ENCODE measurements at places on chromosomes 13 and 19.

DNA sequence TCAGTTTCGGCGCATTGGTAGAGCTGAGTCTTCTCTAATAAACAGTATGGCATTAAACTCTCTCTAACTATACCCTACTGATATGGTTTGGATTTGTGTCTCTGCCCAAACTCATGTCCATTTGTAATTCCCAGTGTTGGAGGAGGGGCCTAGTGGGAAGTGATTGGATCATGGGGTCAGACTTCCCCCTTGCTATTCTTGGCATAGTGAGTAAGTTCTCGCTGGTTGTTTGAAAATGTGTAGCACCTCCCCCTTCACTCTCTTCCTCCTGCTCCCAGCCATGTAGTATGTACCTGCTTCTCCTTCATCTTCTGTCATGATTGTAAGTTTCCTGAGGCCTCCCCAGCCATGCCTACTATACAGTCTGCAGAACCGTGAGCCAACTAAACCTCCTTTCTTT lies 682.7 kb upstream of the ARGLU1 start:
- no peak for DNase-seq

DNA sequence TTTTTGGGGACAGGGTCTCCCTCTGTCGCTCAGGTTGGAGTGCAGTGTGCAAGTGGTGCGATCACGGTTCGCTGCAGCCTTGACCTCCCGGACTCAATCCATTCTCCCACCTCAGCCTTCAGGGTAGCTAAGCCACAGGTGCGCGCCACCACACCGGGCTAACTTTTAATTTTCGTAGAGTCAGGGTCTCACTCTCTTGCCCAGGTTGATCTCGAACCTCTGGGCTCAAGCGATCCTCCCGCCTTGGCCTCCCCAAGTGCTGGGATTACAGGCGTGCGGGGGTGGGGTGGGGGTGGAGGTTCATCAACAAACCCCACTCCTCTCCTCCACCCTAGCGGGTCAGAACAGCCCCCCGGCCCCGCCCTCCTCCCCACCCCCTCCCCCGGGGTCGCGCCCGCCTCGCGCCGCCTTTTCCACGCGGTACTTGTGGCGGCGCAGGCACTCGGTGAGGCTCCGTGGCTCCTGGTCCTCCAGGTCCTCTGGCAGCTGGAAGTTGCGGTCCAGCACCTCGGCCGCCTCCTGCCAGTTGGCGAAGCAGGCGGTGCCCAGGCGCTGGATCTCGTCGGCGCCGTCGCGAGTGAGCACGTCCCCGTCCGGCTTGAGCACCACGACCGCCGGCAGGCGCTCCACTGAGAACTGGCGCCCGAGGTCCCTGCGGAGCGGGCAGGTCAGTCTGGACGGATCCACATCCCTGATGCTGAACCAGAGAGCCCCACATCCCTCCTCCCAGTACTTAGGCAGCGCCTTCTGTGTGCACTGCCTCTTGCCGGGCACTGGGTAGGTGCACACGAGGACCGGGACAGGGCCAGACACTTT lies 5.2 kb downstream of the NXNL1 start:
- DNase-seq: no peak

DNA sequence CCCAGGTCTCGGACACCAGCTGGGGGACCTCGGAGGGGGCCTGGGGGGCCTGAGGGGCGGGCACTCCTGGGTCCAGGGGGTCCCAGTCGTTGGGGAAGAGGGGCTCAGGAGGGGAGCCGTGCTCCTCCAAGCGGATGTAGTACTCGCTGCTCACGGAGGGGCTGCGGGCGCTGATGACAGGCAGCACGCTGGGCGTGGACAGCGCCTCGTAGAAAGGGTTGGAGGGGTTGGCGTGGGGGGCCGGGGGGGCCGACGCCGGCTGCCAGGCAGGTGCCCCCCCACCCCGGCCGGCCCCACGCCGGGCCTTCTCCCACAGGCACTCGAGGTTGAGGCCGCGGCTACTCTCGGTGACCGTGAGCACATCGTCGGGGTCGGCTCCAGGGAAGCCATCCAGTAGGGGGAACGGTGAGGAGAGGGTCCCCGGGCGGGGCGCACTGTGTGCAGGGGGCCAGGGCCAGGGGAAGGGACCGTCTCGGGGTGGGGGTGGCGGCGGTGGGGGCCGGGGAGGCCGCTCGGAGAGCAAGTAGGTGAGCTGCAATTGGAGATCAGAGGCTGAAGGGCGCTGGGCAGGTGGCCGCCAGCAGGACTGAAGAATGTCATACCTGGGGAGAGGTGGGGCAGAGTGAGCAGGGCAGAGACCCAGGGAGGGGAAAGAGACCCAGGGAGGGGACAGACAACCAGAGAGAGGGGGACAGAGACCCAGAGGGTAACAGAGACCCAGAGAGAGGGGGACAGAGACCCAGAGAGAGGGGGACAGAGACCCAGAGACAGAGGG lies 12.1 kb downstream of the LMTK3 start:
- no peak for DNase-seq

- no peak for DNase-seq
Measured at GRCh38 chr13:113591750-113592149, 7.2 kb downstream of the TFDP1 start.

GRCh38 chr19:50380751-50381151 lies 3.4 kb upstream of the POLD1 start:
- DNase-seq: no peak

- no peak for DNase-seq
Measured at GRCh38 chr13:83592095-83592494, 290.2 kb downstream of the SLITRK1 start.

DNA sequence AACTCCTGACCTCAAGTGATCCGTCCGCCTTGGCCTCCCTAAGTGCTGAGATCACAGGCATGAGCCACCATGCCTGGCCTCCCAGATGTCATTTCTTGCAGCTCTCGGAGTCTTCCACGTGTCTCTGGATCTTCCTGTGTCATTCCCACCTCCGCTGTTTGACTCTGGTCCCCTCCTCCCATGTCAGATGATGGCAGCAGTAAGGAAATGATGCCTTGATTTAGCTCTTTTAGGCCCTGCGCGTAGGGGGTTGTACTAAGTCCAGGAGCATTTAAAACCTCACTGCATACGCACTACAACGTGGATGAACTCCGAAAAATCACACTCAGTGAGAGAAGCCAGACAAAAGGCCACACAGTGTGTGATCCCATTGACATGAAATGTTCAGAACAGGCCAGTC lies 113.1 kb downstream of the GNG7 start:
- DNase-seq: no peak

GRCh38 chr19:17254636-17255035 lies 8.9 kb upstream of the NR2F6 start:
- no peak for DNase-seq

DNA sequence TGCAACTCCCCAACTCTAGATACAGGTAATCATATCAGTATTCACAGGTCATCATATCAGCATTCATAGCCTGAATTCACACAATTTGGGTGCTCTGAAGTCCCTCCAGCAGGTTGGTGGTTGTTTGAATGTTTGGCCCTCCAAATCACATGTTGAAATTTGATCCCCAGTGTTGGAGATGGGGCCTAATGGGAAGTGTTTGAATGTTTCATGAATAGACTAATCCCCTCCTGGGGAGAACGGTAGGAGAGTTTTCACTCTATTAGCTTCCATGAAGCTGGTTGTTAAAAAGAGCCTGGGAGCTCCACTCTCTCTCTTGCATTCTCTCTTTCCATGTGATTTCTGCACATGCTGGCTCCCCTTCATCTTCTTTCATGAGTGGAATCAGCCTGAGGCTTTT lies 288.6 kb upstream of the PCDH9 start:
- DNase-seq: no peak

- no peak for DNase-seq
Measured at GRCh38 chr13:90171649-90172048, 1175.8 kb upstream of the MIR17HG start.

DNA sequence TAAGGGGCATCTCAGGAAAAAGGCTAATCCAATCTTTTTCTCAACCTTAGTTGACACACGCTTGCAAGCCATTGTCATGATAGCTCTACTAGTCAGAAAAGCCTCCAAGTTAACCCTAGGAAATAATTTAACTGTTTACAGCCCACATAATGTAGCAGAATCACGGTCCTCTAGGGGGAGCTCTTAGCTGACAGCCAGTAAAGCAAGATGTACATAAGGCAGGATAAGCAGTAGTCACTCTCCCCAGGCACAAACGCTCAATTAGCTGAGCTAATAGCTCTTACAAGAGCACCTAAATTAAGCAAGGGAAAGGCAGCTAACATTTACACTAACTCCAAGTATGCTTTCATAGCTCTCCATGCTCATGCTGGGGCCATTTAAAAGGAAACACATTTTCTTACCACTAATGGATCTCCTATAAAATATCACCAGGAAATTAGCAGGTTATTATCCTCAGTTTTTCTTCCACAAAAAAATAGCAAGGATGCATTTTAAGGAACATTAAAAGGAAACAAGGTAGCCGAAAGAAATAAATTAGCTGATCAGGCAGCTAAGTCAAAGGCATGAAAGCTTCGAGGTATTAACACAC lies 33.7 kb upstream of the ZSCAN5A start:
- DNase-seq: no peak

GRCh38 chr13:96091164-96092117 lies 1.5 kb downstream of the HS6ST3 start:
- no peak for DNase-seq

DNA sequence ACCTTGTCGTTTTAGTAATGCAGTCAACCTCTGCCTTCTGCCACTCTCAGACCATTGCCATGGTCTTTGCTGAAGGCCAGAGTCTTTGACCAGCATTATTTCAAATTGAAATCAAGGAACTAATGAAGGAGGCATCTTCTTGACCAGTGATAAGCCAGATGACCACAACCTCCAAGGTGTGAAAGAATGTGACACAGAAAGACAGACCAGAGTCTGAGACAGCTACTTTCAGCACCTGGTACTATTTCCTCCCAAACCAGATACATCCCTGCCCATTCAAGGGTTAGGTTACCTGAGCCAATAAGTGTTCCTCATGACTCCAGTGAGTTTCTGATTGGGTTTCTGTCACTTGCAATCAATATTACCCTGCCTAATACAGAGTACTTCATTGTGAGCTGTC lies 20.3 kb upstream of the RNASEH2B start:
- no peak for DNase-seq

DNA sequence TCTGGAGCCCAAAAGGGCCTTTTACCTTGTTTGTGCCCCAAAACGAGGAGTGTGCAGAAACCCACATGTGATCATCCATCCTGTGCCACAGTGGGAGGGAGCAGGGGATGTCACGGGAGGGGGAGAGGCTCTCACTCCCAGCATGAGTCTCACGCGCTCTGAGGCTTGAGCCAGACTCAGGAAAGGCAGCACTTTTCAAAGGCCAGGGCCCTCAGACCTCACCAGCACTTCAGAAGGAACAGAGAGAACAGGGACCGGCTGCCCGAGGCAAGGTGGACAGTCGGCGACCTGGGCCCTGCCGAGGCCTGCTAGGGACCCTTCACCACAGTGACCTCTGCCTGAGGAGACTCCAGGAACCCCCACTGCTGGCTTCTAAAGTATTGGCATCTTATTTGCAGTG lies 71.7 kb upstream of the WASF3 start:
- DNase-seq: no peak

DNA sequence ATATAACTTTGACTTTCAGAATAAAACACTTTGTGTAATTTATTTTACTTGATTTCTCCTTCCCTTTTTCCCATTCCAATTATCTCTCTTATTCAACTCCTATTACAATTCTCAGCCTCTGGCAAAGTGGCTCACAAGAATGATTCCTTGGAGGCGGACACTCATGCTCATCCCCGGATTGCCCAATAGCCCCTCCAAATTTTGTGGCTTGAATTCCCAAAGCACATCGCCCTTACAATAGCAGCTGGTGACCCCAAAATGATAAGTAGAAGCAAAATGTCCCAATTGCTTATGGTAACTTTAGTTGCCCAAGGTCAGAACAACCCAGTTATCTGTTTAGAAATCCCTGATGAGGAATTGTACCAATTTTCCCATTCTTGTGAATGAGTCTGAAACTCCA lies 1523.5 kb upstream of the PRR20A start:
- no peak for DNase-seq

DNA sequence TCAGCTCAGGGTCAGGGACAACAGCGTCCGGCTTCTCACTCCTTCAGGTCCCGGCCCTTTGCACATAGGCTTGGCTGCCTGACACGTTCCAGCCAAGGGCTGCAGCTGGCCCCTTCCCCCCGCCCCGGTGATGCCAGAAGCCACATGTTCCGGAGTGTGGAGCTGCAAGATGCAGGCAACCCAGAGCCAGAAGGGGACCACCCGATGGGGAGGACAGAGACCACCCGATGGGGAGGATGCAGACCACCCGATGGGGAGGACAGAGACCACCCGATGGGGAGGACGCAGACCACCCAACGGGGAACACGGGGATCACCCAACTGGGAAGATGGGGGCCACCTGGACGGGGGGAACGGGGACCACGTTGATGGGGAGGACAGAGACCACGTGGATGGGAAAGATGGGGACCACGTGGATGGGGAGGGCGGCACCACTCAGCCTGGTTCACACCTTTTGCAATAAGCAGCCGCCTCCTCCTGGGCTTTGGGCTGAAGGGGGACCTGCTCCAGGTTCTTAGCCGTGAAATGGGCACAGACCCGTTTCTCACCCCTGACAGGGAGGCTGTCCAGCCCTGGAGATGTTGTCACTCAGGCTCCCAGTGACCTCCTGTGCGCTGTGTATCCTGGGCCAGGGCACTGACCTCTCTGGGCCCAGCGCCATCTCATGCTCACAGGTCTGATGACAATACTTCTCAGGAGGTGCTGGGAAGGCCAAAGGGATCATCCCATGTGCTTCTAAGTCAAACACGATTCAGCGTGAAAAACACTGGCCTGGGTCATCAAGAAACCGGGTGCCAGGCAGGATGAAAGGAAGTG lies 34.5 kb downstream of the C13orf46 start:
- no peak for DNase-seq

DNA sequence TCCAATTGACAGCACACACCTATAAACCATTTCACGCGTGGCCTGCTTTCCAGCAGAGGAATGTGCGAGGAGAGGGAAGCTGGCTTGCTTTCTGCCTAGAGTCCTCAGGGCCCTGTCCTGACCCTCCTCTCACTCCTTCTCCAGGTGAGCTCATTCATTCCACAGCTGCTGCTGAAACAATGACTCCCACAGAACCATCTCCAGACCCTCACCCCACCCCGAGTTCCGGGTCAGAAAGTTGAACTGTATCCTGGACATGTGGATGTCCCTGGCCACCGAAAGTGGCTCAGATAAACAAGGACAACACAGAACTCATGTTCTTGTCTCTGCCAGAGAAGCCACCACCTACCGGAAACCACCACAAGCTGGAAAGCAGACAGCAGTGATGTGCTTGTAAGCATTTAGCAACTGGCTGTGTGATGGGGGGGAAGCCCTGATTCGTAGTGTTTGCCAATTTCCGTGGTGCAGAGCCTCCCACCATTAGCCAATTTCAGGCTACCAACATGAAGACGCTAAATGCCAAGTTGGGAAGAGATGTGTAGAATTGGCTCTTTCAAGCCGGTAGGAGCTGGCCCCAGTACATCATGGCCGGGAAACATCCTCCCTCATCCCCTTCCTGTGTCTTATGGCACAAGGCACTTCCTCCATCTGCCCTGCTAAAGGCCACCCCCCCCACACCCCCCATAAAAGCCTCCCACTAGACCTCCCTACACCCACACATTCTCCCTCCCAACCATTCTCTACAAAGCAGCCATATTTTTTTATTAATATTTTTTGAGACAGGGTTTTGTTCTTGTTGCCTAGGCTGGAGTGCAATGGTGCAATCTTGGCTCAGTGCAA lies 5.0 kb downstream of the SYCE2 start:
- no peak for DNase-seq
